ENCODE measurements at places on chromosomes 16 and 17. TPM values are rescaled to one million over a fixed set of nuclear protein-coding genes. Genes with fewer than 3 reads are reported as not detected.

SLC4A1 gene
- not detected for total RNA-seq

RGS11 gene
- 2.7 TPM for total RNA-seq

DNA sequence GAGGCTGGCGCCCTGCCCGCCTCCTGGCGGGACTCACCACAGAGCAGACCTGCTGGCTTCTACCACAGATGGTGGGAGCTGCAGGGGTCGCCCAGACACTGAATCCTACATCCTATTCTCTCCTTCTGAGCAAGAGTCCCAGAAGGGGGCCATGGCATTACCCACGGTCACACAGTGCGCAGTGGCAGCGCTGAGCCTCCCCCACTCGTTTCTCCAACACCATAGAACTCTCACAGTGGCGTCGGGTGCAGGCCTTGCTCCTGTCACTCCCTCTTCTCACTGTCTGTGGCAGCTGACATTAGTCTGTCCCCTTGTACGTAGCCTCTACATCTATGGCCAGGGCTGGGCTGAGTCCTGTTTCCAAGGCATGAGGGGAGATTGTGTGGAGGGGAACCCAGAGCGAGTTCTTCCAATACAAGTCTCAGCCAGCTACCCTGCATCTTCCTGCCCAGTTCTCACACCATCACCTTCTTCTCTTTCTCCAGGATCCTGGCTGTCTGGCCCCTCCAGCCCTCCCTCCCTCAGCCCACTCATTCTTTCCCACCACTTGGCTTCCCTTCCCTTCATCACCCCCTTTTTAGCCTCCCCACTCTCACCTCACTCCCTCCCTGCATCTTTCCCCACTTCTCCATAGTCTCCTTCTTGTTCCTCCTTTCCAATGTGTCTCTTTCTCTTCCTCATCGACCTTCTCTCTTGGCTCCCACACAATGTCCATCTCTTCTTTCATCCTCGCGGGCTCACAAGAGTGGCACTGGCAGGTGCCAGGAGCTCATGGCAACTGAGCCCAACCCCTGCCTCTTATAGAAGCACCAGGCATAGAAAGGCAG, 5.9 kb downstream of the UBTF start:
- no peaks in the 10 kb centered on the region for H3K27me3 ChIP-seq
- DNase-seq: no peak
- peaks cover 24% of the 10 kb centered on the region for H3K4me1 ChIP-seq
- peaks cover 42% of the 10 kb centered on the region for H3K36me3 ChIP-seq

DNA sequence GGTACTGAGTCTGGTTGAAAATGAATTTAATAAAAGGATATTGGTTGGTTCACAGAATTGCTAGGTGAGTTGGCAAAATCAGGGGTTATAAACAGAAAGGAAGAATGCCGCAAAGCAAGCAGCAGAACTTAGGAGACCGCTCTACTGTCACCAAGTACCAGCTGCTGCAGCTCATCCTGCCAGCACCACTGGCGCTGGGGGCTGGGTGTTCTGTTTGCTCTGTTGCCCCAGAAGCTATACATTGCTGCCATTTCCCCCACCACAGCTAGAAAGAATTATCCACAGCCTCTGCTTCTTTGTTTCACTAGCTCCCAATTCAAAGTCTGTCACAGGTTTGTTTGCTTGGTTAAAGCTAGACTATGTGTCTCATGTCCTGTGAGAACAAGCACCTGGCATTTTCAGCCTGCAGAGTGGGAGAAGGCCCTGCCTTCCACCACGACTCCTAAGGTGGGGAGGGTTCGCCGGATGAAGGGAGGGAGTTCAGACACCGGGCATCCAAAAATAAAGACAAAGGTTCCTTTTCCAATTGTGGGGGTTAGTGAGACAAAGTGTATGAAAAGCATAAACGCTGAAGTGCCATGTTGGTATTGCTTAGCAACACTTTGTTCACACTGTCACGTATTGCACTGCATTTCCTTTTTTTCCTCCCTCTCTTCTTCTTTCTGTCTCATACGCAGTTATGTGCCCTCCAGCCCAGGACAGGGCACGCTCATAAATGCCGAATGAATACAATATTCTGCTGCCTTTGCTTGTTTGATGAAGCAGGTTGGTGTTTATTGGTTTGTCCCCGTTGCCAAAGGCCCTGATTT, 9.6 kb upstream of the CPD start:
- no peak for DNase-seq
- no peak overlapping the region for H3K27ac ChIP-seq
- H3K4me3 ChIP-seq: no peak overlapping the region
- no peaks in the 10 kb centered on the region for H3K36me3 ChIP-seq
